AG09309 (cell line): ENCODE measurements at places on chromosomes 12 and 14.

- no peak for DNase-seq
These were observed 53.7 kb downstream of the CCDC88C start for GRCh38 chr14:91363776-91364523.

GRCh38 chr12:52193991-52194390 lies 2.2 kb upstream of the KRT80 start:
- DNase-seq, result no peak

- no peak for DNase-seq
These were observed 11.2 kb downstream of the TTC8 start for GRCh38 chr14:88835661-88836060.

DNA sequence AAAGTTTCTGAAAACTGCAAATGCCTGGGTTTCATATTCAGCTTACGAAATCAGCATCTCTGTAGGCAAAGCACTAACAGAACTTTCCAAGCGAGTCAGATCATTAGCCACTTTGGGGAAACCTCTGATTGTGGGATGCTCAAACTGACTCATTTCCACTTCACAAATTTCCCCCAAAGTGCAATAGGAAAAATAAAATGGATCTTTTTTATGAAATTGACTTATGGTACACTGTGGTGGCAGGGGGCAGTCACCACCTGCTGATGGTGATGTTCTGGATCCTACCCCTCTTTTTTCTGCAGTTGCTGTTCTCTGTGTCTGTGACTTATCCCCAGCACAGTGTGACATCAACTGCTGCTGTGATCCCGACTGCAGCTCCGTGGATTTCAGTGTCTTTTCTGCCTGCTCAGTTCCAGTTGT lies 5.6 kb downstream of the TCTN1 start:
- DNase-seq, result peak; percentile 1
